ENCODE measurements at places on chromosomes 12 and 14.

DNA sequence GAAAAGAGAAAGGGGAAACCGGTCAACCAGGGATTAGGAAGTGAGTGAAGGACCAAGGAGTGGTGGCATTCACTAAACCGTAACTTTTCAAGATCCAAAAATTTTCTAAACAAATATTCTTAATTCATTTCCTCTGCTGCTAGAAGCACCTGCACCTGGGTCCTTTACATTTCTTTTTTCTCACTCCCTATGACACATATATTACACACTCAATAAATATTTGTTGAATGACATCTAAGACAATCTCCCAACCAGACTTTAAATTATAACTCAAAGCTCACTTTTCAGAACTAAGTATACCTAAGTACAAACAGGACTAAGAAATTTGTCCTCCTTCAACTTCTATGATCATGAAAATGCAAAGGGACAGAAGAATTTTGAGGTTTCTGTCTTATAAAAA is 11.1 kb downstream of the TTC5 start:
- no peak for DNase-seq

DNA sequence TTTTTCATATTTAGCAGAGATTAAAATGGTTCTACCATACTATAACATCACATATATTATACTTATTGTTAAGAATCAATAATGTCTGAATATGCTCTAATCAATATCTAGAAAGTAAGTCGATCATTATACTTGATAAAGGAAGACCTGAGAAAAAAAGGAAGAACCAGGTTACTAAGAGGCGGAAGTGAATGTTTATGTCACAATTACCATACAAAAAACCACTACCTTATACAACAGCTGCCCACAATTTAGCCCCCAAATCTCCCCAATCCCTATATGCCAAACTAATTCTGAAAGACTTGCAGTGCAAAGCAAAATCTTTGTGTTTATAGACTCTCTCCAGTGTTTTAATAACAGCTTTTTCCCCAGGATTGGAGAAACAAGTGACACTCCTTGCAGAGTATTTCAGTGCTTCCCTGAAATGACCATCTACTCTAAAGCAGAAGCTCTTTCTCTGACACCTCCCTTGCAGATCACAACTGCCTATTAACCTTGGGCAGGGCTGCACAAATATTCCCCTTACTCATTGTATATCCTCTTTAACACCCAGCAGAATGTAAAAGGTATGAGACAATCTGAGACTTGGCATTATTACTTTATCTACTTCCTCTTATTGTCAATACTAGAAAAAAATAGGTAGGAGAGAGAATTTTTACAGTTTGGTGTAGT is 12.7 kb upstream of the SLC2A3 start:
- DNase-seq, result no peak

GRCh38 chr14:106436310-106436905 is 910.0 kb downstream of the TMEM121 start:
- DNase-seq, result peak; percentile 52

GRCh38 chr14:94304243-94304642 is 11.2 kb upstream of the SERPINA10 start:
- no peak for DNase-seq

DNA sequence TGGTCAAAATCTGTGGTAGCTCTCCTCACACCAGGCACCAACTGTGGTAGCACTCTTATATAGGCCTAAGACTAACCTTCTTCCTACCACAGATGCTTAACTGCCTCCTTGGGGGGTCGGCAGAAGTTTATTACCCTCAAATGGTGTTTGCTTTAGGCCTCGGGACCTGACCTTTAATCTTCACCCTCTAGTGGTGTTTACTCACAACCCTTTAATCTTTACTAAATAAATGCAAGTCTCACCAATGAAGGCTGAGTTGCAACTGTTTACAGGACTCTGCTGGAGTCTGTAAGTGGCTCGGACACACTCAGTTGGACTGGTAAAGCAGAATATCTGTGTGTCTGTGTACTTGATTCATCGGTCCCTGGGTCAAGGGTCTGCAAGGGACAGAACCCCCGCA is 29.4 kb downstream of the CCER1 start:
- no peak for DNase-seq

DNA sequence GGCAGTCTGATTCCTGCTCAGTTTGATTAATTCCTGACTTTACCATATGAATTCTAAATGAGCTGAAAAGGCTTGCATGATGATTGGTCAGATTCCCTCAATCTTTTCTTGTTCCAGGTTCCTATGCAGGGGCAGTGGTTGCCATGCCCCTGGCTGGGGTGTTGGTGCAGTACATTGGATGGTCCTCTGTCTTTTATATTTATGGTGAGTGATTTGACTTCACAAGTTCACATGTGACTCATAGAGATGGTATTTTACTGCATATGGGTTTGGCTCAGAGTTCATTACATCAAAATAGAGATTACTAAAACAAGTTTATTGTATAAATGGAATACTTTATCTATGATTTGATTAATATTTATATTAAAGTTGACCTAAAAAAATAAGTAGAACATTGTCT is 44.8 kb downstream of the SLC17A8 start:
- no peak for DNase-seq

DNA sequence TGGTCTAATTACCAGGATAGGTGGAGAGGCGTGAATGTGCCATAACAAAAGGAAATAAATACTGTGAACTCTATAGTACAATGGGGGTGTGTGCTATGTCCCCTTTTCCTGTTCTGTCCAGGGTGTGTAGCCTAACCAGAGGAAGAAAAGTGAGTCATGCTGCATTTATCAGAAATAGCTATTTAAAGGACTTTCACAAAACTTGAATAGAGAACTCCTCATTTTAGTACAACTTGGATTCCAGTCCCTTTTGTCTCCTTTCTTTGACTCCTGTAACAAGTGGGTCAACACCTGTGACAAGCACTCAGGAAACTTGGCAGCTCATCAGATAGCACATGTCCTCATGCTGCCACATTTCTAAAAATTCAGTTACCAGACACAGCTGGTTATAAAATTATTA is 123.4 kb downstream of the CCDC91 start:
- no peak for DNase-seq

GRCh38 chr12:26853303-26854030 is 20.5 kb upstream of the ITPR2 start:
- DNase-seq, result peak; percentile 52

GRCh38 chr12:118649765-118650585 is 273.6 kb downstream of the SUDS3 start:
- DNase-seq, result no peak

DNA sequence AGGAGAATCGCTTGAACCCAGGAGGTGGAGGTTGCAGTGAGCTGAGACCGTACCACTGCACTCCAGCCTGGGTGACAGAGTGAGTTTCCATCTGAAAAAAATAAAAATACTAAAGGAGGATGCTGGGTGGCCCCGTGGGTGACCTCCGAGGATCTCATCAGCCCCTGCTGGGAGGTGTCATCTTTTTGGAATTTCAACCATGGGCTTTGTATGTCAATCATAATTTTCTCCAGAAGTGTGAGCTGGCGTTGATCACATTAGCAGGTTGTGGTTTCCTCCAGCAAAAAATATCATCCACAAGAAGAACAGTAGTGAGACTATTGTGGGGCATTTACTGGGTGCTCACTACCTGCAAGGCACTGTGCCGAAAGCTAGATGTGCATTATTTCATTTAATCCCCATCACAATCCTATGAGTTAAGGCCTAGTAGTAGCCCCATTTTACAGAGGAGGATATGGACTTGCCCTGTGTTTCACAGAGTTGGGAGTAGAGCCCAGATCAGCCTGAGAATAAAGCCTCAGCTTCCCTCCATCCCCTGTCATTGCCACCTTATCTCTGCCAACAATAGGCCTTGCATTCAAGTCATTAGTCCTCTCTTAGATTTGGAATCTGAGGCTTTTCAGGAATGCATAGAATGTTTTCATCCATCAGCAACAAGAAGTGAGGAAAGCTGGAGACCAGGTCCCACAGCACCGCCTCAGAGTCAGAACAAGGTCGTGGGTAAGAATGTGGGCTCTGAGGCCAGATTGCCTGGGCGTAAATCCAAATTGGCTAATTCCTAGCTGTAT is 39.8 kb downstream of the SVOP start:
- DNase-seq, result no peak

- DNase-seq, result no peak
Observed at GRCh38 chr12:71665090-71665463, 976 bp downstream of the THAP2 start.

- no peak for DNase-seq
Observed at GRCh38 chr12:94309373-94309772, 150.3 kb downstream of the CEP83 start.

Data from activated CD4-positive, CD25-positive, alpha-beta regulatory T cell (primary cell).